ENCODE measurements at places on chromosomes 11 and 22. TPM values are rescaled to one million over a fixed set of nuclear protein-coding genes. Genes with fewer than 3 reads are reported as not detected.

The VSIG10L2 gene
- not detected for total RNA-seq

DNA sequence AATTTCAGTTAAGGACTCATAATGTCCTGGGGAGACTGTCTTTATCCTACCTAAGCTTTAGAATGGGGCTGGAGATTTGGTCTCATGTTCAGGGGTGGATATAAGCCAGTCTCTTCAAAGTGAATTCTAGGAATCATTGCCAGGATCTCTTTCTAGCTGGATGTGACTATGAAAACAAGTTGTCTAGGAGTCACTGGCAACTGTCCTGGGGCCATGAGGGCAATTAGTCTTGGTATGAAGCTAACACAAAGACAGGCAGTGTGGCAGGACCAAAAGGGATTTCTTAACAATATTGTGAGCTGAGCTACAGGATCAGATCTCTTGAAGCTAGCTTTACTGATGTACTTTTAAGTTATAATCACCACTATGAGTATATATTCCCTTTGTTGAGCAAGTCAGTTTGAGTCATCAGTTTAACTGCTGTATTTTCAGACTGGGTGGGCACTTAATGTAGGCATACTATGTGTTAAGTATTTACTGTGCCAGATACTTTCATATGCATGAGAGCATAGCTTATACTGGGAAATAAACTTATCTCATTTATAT, 390.0 kb upstream of the CCDC90B start:
- DNase-seq: no peak

DNA sequence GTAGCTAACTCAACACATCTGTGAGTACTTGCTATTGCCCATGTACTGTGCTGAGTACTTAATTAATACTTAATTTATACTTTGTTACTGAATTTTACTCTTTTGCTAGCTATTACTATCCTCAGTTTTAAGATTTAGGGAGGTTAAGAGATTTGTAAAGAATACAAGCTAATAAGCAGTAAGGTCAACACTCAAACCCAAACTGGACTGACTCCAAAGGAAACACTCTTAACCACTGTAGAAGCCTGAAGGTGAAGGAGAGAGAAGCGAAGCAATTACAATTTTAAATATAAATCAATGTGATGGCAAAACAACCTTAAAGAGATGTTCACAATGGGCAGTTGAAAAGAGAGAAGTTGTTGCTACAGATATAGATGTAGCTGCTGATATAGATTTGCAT, 204.5 kb downstream of the GUCY1A2 start:
- DNase-seq: no peak

The DBX1 gene
- not detected for total RNA-seq

DNA sequence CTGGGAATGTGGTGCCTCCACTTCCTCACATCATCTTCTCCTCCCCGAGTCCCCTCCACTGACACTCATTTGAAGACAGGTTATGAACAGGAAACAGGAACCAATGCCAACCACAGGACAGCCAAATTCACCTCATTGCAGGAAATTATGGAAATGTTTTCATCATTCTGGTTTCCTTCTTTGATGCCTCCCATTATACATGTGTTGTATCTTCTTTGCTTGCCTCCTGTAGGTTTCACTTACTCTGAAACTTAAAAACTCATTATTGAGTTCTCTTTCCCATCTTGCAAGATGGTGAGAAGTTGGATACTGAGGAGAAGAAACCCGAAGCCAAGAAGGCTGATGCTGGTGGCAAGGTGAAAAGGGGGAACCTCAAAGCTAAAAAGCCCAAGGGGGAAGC, 108.5 kb downstream of the PHF21B start:
- no peak for DNase-seq

GRCh38 chr11:2115308-2115707, 23.9 kb downstream of the IGF2 start:
- DNase-seq: no peak
